Substantia nigra (tissue), 51 donors: ENCODE measurements at places on chromosomes 5 and 9.

DNA sequence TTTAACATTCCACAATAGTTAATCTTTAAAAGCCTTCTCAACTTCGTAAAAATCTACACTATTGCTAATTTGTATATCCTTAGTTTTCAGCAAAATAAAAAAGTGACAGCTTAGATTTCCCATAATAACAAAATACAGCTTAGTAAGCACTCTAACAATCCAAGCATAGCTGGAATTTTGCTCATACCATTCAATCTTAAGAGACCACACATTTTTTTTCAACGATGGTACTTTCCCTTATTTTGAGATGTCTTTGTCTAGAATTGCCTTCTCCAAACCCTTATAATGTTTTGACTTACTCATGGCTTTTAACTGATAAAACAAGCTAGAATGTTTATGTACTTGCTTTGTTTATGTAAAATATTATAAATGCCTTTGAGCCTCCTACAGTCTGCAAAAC lies 65.6 kb downstream of the HOMER1 start:
- no peak for DNase-seq

DNA sequence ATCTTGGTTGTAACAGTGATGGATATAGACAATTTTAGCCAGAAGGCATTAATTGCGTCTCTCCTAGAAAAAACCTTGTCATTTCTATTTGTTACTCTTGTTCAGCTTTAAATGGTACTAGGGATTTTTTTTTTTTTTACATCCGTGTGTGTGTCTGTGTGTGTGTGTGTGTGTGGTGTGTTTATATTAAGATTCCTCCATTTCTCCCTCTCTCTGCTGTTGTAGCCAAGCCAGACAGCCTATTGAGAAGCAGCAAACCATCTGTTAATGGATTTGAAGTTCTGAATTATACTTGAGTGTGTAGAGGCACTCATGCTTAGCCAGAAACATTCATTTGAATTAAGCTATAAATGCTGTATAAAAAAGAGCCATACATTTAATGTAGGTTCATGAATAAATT lies 72.3 kb downstream of the SLF1 start:
- no peak for DNase-seq

GRCh38 chr5:175548626-175549311 lies 70.4 kb downstream of the SFXN1 start:
- DNase-seq: no peak

DNA sequence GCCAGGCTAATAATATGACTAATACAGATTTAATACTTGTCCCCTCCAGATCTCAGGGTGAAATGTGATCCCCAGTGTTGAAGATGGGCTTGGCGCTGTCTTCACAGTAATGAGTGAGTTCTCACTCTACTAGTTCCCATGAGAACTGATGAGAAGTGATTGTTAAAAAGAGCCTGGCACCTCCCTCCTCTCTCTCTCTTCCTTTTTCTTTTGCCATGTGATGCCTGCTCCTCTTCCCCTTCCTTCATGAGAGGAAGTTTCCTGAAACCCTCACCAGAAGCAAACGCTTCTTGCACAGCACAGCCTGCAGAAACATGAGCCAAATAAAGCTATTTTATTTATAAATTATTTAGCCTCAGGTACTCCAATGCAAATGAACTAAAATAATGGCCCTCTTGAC lies 55.2 kb downstream of the GLDC start:
- DNase-seq: no peak

DNA sequence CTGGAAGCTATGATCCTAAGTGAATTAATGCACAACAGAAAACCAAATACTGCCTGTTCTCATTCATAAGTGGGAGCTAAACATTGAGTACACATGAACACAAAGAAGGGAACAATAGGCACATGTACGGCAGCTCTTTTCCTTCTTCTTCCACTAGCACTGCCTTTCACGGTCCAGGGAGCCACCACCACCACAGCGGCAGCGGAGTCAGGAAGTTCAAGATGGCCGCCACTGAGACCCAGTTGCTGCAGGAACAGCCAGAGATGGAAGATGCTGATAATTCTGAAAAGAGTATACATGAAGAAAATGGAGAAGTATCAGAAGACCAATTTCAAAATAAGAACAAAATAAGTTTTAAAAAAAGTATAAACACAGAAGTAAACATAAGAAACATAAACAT lies 39.5 kb upstream of the TNFSF15 start:
- DNase-seq: no peak

GRCh38 chr5:58738336-58738735 lies 155.5 kb downstream of the RAB3C start:
- DNase-seq: no peak
